AG04449 (cell line): ENCODE measurements at places on chromosomes 16 and 17.

DNA sequence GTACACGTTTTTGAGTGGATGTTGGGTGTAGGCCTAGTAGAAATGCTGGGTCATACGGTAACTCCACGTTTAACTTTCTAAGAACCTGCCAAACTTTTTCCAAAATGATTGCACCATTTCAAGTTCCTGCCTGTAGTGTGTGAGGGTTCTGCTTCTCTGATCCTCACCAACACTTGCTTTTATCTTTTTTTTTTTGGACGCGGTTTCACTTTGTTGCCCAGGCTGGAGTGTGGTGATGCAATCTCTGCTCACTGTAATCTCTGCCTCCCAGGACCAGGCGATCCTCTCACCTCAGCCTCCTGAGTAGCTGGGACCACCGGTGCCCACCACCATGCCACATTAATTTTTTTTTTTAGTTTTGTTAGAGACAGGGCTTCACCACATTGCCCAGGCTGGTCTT is 23.5 kb downstream of the ZNF750 start:
- no peak for DNase-seq

DNA sequence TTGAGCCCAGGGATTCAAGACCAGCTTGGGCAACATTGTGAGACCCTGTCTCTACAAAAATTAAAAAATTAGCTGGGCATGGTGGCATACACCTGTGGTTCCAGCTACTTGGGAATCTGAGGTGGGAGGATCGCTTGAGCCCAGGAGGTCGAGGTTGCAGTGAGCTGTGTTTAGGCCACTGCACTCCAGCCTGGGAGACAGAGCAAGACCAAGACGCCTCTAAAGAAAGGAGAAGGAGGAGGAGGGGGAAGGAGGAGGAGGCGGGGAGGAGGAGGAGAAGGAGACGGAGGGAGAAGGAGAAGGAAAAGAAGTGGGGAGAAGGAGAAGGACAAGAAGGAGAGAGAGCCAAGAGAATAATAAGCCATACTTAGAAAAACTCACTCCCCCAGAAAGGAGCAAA is 35.9 kb downstream of the STXBP4 start:
- no peak for DNase-seq

GRCh38 chr16:69328854-69329316 is 1.5 kb downstream of the PDF start:
- no peak for DNase-seq

- no peak for DNase-seq
Measured at GRCh38 chr17:49861150-49861884, 13.4 kb upstream of the TAC4 start.

DNA sequence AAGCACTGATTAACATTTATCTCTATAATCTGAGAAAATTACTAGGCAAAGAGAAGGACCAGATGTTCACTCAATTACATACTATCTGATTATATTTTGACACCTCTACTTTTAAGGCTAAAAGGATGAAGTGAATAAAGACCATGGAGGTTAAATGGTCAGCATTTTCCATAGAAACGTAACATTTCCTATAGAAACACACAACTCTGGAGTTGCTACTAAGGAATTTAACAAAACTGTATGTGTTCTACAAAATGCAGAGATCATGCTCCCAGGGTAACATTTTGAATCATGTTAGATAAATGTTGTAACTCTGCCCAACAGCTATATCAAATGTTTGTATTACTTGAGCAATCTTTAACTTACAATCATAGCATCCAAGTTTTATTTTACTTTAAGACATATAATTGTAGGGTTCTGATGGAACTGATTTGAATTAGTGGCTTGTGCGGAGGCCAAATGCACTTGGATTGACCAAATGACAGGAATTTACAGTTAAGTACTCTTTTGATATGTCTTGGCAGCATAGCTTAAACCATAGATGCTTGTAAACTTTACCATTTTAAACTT is 97.7 kb downstream of the RPGRIP1L start:
- DNase-seq = no peak

DNA sequence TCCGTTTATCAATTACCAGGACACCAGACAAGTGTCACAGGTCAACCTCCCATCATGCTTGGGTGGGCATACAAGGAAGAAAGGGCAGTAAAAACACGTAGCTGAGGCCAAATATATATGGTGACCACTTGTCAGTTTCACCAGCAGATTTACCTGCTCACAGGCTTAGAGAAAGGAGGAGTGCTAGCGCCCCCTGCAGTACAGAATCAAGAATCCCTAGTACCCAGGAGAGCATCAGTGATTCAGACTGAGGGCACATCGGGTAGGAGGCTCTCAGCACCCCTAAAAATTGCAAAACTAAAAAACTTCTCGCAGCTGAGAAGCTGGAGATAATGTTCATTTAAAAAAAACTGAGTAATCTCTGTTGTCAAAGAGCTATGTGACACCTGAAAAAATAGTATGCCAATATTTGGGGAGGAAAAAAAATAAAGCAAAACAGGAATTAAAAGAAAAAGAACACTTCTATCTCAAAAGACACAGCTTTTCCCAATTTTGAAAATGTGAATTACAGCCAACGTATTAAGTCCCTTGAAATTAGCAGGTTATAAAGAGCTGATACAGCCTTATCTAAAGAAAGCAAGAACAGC is 21.2 kb upstream of the MON1B start:
- no peak for DNase-seq

GRCh38 chr17:41784207-41784744 is 2.2 kb downstream of the JUP start:
- no peak for DNase-seq

DNA sequence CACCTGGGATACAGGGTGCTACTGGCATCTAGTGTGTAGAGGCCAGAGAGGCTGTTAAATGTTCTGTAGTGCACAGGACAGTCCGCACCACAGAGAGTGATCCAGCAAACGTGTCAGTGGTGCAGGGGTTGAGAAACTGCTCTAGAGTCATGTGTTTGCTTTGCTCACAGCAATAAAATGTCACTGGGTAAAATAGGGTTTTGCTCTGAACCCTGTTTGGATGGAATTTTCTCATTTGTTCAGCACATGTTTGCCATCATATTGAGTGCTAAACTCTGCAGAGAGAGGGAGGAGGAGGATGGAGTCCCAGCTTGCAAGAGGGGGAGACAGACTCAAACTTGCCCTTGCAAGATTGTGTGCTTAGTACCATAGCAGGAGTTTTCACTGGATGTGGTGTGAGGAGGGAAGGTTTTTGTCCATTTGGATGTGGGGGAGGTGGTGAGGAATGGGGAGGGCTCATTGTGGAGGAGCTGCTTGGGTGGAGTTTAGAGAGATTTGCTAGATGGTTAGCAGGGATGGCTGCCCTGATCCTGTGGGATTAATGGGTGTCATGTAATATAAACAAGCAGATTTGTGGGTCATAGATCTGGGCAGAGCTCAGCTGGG is 11.8 kb downstream of the PLCG2 start:
- DNase-seq = no peak
